ENCODE measurements at places on chromosomes 2 and 18. TPM values are rescaled to one million over a fixed set of nuclear protein-coding genes. Genes with fewer than 3 reads are reported as not detected.

Gene TANC1
- 49.7 TPM for total RNA-seq

Gene KCNJ13
- not detected for total RNA-seq

Gene MLPH
- not detected for total RNA-seq

Gene WNT6
- not detected for total RNA-seq

Gene SPDYA
- 0.13 TPM for total RNA-seq

DNA sequence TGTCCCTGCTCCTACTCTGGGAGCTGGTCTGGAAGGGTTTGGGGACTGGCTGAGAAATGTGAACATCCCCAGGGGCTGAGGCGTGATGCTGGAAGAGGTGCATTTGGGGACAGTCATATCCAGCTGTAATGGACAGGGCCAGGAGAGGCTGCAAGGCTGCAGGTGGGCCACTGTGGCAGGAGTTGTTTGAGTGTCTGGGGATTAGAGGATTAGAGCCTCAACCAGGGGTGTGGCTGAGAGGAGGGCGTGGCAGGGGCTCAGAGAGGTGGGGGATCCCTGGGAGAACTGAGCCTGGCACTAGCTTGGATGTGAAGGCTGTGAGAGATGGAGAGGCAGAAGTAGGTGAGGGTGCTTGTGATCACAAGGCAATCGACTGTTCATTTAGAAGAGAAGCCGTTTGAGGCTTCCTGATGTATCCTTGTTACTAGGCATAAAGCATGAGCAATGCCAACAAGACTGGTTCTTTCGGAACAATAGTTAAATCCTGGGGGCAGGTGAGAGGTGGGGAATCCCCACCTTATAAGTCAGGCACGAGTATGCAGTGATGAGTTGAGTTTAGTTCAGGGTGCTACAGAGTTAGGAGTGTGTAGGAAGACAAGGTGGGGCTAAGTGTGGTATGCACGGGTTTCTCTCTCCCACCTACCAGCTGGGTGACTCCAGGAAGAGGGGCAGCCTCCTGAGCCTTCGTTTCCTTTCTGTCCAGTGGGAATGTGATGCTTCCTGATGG is 31.9 kb downstream of the SH3RF3 start:
- no peak for DNase-seq

GRCh38 chr2:150585221-150585971 is 97.9 kb upstream of the RND3 start:
- DNase-seq = no peak

GRCh38 chr2:188047735-188048134 is 243.9 kb upstream of the GULP1 start:
- DNase-seq = no peak

GRCh38 chr2:61664190-61664589 is 126.0 kb upstream of the XPO1 start:
- DNase-seq = no peak

GRCh38 chr2:45649858-45650811 is 1.3 kb upstream of the PRKCE start:
- DNase-seq = peak; percentile 67

DNA sequence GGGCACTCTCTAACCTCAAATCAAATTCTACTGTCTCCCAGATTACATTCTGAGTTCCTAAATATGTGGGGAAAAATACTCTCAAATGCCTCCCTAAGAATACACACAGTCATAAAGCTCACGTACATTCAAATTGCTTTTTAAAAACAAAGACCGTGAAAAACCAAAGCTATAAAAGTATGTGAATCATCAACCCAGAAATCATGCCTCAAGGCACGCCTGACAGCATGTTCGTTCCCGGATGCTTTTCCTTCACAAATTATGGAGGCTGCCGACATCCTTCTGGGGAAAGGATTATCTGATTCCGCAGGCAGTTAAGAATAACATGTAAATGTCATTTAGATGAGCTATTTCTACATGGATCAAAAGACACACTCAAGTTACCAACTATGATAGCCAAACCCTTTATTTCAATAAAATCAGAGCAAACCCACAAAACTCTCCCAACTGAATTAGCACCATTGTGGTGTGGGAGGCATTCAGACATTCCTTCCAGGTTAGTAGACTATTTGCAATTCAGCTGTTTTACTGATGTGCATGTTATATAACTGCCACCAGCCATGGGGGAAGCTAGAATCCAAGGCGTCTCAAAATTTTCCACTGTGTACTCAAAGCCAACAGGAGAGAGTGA is 398.2 kb upstream of the TRIB2 start:
- no peak for DNase-seq

GRCh38 chr2:235005603-235006259 is 53.9 kb downstream of the SH3BP4 start:
- no peak for DNase-seq

Gene TTR
- total RNA-seq = not detected

DNA sequence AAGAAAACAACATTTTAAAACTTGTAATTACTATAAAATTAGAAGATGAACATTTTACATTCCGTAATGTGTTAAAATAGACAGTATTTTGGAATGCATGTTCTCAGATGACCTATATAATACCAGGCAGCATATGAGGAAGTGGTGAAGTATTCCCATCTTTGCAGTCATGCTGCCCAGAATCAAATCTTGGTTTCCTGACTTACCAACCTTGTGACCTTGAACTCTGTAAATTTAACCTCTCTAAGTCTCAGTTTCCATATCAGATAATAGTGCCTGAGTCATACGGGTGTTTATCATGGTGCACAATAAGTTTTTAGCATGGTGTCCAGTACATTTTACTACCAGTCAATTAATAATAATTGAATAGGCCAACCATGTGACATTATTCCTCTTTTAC is 7.3 kb upstream of the GALM start:
- DNase-seq = no peak

Gene CCDC148
- 0.13 TPM for total RNA-seq

DNA sequence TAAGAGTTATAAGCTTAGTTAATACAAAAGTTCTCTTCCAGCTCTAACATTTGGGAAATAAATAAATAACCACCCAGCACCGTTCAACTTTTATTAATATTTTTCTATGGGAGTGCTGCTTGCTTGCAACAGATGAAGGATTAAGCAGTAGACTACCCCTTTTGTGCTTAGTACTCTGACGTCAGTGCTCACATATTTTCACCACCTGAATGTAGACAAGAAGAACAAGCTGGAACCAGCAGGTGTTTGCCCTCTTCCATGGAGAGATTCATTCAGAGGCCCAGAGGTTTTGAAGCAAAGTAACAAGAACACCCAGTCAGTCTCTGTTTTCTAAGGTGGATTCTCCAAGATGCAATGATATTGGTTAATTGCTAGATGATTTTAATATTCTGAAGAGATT is 307.1 kb upstream of the PIK3C3 start:
- DNase-seq = no peak

DNA sequence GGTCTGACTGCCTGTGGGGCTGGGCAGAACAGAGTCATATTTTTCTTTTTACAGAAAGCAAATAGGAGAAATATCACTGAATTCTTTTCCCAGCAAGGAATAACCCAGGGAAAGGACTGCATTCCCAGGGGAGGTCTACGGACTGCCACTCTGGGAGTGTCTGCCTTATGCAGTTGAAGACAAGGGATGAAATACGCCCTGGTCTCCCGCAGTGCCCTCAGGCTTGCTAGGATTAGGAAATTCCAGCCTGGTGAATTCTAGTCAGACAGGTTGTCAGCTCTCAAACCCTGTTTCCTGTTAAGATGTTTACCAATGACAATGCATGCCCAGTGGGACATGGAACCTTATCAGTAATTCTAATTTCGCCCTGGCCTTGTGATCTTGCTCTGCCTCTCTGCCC is 30.3 kb upstream of the PDK1 start:
- no peak for DNase-seq

DNA sequence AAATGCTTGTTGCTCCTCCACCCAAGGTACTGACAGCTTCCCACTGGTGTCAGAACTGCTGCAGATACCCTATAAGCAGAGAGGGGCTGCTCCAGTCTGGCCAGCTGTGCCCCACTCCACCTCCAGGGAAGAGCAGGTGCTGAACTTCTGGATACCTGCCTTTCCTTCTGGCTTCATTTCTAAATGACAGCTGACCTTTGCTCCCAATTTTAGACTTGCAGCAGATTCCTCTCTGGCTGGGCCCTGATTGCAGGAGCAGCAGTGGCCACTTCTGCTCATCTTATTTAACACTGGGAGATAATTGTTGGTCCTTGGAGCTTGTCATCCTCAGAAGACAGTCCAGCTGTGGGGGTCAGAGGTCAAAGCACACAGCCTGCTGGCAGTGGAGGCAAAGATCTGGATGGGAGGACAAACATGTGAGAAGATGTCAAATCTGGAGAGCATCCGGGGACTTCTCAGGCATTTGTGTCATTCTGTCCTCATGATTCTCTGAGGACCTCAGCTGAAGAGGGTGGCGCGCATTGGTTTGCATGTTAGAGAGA is 38.9 kb downstream of the SETBP1 start:
- no peak for DNase-seq

GRCh38 chr2:241009601-241010530 is 11.4 kb downstream of the SNED1 start:
- no peak for DNase-seq

- peak; percentile 92 for DNase-seq
Measured at GRCh38 chr2:30272761-30273573, 41.6 kb downstream of the LBH start.

Gene HOXD4
- 2.5 TPM for total RNA-seq

DNA sequence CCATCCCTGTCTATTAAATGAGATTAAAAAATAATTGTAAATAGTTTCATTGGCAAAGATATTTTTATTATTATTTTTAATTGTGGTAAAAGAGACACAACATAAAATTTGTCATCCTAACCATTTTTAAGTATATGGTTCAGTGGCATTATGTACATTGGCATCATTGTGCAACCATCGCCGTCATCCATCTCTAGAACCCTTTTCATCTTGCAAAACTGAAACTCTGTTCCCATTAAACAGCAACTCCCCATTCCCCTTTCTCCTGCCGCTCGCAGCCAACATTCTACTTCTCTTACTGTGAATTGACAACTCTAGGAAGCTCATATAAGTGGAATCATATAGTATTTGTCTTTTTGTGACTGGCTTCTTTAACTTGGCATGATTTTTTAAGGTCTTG is 25.3 kb downstream of the LAMA3 start:
- DNase-seq = no peak

DNA sequence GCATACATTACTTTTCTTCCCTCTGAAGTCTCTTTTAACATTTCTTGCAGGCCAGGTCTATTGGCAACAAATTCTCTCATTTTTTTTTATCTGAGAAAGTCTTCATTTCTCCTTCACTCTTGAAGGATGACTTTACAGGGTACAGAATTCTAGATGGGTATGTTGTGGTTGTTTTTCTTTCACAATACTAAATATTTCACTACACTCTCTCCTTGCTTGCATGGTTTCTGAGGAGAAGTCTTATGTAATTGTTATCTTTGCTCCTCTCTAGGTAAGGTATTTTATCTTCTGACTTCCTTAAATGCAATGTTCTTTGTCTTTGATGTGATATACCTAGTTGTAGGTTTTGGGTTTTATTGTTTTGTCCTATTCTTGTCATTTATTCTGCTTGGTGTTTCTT is 371.1 kb downstream of the FIGN start:
- no peak for DNase-seq
